GOT3 (cell line): ENCODE measurements at places on chromosomes 2 and 18.

DNA sequence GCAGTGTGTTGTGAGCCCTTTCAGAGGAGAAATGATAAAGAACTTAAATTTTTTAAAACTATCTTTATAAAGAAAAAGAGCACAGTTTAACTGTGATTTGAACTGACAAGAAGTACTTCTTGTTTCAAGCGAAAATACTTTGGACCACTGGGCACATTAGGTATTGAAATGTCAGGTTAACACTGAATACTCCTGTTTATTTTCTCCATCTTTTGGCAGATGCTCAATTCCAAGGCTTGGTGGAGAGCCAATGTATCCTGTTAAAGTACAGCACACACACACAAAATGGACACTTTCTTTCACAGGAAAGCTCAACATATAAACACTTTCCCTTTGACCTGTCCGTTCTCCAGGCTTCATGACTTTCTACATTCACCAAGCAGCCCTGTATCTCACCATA, 32.6 kb upstream of the SP3 start:
- DNase-seq: no peak

GRCh38 chr2:42332575-42332974, 28.4 kb downstream of the COX7A2L start:
- no peak for DNase-seq

- DNase-seq: no peak
Observed at GRCh38 chr2:19787134-19787533, 114.6 kb downstream of the TTC32 start.

DNA sequence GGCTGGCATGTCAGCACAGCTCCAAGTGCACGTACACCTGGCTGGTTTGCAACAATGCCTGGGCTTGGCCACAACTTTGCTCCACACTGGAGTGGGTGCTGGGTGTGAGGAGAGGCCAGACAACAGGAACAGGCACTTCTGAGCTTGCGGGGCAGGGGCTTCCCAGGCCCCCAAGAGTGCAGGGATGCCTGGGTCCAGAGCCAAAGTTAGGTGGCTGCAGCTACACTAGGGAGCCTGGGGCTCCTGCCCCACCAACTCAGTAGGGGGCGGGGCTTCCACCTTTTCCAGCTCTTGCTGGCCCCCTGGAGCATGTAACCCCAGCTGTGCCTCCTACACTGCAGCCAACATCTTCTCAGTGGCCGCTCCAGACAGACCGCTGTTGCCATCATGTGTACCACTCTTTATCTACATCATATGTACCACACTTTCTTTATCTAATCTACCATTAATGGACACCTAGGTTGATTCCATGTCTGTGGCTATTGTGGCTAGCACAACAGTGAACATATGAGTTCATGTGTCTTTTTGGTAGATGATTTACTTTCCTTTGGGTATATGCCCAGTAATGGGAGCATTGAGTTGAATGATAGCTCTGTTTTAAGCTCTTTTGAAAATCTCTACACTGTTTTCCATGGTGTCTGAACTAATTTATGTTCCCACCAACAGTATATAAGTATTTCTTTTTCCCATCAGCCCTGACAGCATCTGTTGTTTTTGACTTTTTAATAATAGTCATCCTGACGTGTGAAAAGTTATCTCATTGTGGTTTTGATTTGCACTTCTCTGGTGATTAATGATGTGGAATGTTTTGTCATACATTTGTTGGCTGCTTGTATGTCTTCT, 87.9 kb downstream of the ZNF804A start:
- no peak for DNase-seq

GRCh38 chr2:165219481-165219880, 15.6 kb upstream of the SCN3A start:
- no peak for DNase-seq

- DNase-seq: no peak
Observed at GRCh38 chr2:178044836-178045235, 27.7 kb downstream of the PDE11A start.

- no peak for DNase-seq
Observed at GRCh38 chr2:160247296-160248035, 47.4 kb upstream of the ITGB6 start.

GRCh38 chr2:2291500-2292260, 39.4 kb downstream of the MYT1L start:
- no peak for DNase-seq

DNA sequence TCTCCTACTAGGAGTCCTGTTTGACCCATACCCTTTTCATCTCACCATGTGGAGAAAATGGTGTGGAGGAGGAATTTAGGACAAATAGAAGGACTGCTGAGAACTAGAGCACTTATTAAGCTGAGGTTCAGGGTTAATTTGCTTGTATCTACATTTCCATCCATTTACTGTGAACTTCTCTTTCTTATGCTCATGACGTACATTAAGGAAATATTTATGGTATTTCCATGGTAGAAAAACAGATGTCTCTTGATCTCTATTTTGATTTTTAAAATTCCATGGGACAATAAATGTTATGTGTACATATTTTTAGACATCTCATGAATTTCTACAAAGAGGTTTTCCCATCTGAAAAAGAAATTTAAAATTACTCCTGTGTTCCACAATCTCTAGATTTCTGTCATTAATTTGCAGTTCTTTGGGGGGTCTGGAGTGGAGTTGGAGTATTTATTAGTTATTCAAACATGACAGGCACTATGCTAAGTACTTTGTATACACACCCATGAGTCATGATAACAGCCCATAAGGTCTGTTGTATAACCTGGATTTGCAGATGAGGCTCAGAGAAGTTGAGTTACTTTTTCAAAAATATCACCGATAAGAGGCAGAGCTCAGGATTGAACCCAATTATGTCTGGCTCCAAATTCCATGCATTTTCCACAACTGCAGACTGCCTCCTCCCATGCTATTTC, 112.6 kb downstream of the COPS8 start:
- DNase-seq: no peak

DNA sequence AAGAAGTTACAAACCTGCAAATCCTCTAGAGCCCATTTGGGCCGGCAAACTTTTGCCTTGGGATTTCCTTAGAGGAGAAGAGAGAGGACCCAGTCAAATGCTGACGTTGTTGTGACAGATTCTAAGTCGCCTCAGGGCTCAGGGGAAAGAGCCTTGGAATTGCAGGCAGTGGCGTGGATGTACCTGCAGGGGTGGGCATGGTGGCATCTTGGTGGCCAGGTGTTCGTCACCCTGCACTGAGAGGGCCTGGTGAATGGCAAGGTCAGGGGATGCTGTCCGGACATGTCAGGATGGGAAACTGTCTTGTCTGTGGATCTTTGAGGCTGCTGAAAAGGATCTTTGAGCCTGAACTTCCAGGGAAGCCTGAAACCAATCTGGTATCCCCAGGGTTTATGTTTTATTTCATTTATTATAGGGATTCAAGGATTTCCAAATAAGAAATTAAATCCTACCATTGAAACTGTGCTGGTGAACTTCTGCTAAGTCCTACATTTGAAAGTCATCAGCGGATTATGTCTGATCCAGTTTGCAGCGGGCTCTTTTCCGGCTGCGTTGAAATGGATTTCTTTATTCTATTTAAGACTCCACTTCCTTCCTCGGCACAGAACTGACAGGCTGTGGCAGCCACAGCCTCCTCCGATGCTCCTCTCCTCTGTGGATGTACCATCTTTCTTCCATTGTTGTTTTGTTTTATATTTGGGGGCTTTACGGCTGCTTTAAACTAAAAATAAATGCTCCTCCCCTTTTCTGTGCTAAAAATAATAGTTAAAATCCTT, 207.6 kb downstream of the AGAP1 start:
- no peak for DNase-seq

DNA sequence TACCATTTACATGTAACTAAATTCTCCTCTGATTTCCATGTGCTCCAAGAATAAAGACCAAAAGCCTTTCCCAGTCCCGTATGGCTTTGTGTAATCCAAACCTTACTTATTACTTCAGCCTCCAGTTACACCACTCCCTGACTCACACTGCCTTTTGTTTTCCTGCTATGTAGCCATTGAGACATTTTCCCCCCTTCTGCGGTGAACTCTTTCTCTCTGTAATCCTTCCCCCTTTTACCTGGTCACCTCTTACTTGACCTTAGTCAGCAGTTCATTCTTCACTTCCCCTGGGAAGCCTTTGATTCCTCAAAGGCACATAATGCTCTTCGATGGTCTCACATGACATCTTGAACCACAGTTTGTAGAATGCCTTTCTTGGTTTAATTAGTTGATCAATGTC, 256.0 kb upstream of the FANCL start:
- DNase-seq: no peak

DNA sequence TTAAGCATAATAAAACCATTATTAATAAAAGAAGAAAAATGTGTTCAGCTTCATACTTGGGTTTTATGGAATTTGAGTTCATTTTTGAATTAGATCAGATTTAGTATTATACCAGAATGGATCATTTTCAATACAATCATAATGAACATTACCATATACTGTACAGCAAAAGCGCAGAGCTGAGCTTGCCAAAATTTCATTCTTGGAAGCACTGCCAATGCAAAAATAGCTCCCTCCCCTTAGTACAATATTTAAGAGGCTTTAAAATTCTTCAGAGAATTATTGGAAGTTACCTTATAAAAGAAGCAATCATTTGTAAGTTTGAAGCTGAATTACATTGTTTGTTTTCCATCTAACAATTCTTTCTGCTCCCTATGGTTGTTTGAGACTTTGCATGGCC, 938.1 kb upstream of the SLC39A10 start:
- no peak for DNase-seq

DNA sequence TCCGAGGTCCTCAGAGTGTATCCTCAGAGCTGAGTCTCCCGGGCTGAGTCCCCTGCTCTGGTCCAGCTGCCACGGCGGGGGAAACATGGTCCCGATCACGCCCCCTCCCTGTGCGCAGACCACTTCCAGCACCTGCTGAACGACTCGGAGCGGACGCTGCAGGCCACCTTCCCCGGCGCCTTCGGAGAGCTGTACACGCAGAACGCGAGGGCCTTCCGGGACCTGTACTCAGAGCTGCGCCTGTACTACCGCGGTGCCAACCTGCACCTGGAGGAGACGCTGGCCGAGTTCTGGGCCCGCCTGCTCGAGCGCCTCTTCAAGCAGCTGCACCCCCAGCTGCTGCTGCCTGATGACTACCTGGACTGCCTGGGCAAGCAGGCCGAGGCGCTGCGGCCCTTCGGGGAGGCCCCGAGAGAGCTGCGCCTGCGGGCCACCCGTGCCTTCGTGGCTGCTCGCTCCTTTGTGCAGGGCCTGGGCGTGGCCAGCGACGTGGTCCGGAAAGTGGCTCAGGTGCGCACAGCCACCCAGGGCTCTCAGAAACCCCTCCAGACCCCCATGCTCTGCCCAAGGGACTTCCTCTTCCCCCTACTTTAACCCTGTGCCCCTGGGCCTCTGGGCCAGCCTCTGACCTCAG, 26.7 kb downstream of the GPC1 start:
- no peak for DNase-seq
